DMS153 (cell line): ENCODE measurements at places on chromosomes 13 and 19.
A peak's percentile ranks its signal among the peaks of the same experiment; 100 is the strongest.

- DNase-seq: no peak
These were observed 11.8 kb upstream of the ERFL start for GRCh38 chr19:41939861-41940730.

- no peak for DNase-seq
These were observed 264.3 kb downstream of the FOXO1 start for GRCh38 chr13:40401911-40402776.

DNA sequence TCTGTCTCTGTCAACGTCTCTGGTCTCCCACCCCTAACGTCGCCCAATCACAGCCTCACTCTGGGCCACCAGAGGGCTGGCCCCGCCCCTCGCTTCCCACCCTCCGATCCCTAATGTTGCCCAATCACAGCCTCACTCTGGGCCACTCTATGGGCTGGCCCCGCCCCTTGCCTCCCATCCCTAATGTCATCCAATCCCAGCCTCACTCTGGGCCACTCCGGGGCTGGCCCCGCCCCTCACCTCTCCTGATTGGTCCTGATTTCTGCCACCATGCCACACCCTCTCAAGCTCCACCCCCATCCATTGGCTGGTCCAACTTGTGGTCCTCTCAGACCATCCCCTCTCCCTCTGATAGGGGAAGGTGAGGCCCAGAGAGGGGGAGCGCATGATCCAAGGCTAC lies 24.9 kb downstream of the CELF5 start:
- no peak for DNase-seq

- DNase-seq: no peak
These were observed 41.6 kb downstream of the ARHGAP35 start for GRCh38 chr19:46902402-46902766.

DNA sequence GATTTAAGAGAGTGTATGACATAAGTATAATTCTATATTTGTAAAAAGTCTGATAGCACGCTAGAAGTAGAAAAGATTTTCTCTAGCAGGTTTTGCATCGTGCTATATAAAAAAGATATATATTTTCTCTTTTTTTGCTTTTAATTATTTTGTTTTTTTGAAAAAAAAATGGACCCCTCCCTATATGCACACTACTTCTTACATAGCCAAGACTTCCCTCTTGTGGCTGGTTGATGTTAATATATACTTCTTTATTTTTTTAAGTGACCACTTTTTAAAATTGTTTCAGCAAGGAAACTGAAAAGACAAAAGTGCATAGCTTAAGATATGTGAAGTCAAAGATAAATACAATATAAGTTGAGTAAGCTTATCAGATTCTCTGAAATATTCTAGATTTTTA lies 1202.8 kb downstream of the DIAPH3 start:
- DNase-seq: no peak

DNA sequence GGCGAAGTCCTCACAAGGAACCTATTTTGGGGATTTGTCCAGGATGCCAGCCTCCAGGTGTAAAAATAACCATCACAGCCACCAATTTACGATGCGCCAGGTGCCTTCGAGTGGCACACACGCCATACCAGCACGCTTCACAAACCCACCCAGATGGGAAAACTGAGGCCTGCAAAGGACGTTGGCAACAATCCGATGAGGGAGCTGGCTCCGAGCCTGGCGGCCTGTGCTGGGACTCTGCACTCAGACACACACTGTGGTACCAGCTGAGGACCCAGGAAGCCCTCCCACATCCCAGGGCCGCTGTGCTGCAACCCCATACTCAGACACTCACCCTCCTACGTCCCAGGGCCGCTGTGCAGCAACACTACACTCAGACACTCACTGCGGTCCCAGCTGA lies 65.0 kb upstream of the C13orf46 start:
- DNase-seq: no peak

GRCh38 chr19:14536926-14537692 lies 7.7 kb downstream of the TECR start:
- DNase-seq: no peak

GRCh38 chr13:63299866-63300394 lies 1884.3 kb upstream of the PCDH20 start:
- DNase-seq: no peak

- no peak for DNase-seq
These were observed 723.8 kb downstream of the UQCRFS1 start for GRCh38 chr19:28489126-28489660.

DNA sequence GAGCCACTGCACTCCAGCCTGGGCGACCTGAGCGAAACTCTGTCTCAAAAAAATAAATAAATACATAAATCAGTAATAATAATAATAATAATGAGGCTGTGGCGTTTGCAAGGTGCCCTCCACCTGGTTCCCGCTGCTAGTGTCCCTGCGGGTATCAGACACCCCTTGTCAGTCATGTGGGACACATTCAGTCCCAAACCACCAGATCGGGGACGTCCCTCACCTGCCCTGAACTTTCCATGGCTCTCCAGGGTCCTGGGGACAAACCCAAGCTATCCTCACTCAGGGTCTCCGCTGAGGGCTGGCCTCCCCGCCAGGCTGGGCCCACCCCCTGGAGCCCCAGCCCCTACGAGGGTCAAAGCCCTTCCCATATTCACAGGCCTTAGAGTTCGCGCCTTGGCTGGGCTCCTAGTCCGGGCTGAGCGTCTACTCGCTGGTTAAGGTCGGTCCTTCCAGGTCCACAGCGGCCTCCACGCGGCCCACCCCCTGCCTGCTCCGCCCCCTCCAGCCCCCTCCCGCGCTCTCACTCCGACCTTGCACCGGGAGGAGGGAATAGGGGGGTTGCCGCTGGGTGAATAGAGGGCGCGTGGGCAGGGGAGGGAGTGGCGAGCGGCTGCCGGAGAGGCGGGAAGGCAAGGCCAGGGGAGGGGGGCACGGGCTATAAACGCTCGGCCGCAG lies 349 bp upstream of the KISS1R start:
- DNase-seq: no peak

- DNase-seq: no peak
These were observed 72.8 kb upstream of the CLDN10 start for GRCh38 chr13:95479731-95480130.

DNA sequence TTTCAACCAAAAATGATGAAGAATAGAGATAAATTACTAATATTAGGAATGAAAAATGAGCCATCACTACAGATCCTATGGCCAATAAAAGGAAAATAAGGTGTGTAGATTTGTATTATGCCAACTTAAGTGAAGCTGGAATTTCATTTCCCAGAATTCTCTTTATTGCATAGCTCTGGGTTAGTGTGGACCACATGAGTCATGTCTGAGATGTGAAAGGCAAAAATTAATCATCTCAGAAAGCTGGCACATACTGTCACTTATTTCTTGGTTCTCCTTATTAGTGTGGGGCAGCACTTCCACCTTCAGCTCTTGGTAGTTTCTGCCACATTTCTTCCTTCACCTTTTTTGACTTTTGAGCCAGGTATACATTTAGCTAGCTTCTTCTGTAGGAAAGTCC lies 82.6 kb downstream of the KATNAL1 start:
- DNase-seq: no peak

DNA sequence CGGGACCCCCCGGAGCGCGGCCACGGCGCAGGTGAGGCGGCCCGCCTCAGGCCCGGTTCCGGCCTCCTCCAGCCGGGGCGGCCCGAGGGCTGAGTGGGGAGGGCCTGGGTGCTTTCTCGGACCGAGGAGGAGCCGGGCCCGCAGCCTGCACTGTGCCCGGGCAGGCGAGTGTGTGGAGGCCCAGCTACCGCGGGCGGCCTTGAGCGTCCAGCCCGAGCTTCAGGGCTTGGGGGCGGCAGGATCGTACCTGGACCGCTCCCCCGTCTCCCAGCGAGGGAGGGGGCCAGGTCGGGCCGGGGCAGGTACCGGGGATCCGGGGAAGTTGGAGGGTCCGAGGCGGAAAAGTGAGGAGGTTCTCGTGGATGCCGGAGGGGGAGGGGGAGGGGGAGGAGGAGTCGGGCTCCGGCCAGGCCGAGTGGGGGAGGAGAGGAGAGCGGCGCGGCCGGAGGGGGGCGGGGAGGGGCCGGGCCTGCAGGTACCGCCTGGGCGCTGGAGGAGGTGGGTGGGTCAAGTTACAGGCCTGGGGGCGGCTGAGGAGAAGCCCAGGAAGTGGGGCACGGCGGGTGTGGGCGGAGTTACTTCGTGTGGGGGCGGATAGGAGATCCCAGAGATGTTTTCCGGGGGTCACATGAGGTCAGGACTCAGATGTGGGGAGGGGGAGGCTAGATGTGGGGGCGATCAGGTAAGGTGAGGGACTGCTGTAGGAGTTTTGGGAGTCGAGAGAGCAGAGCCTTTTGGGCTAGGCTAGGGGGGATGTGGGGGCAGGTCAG lies 545 bp downstream of the NACC1 start:
- peak; percentile 29 for DNase-seq

- DNase-seq: no peak
These were observed 126.8 kb upstream of the OBI1 start for GRCh38 chr13:78785764-78786163.

- no peak for DNase-seq
These were observed at the start of gene CEACAM4 for GRCh38 chr19:41626877-41627276. CEACAM4 (minus strand) TSS chr19:41627074; CDS start chr19:41626963, 111 bp downstream.
